ENCODE measurements at places on chromosomes 3 and 15.

GRCh38 chr3:30633718-30634117 lies 27.3 kb downstream of the TGFBR2 start:
- peaks cover 90% of the 10 kb centered on the region for H3K4me1 ChIP-seq
- H3K36me3 ChIP-seq = peaks cover 10% of the 10 kb centered on the region
- DNase-seq = no peak
- no peaks in the 10 kb centered on the region for H3K27me3 ChIP-seq

DNA sequence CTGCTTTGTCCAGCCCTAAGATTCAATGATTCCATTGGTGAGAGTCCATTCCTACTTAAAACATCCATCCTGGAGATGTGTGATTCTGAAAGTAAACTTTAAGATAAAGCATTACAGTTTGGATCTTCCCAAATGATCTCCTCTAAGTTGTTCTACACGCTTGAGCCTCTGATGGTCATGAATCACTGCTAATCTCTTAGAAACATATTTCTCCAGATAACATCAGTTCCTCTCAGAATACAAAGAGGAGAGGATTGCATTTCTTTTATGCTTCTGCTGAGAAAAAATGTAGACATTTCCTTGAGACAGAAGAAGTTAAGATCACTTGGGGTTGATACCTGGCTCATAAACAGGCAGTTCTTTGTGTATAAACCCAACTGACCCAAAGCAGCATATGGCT lies 281.2 kb upstream of the DPH6 start:
- DNase-seq = no peak
- no peaks in the 10 kb centered on the region for H3K4me1 ChIP-seq
- no peaks in the 10 kb centered on the region for H3K36me3 ChIP-seq
- H3K4me3 ChIP-seq = no peak overlapping the region
- no peak overlapping the region for H3K27ac ChIP-seq

- no peak for DNase-seq
- no peaks in the 10 kb centered on the region for H3K27me3 ChIP-seq
- peaks cover 12% of the 10 kb centered on the region for H3K4me1 ChIP-seq
- H3K36me3 ChIP-seq = peaks cover 85% of the 10 kb centered on the region
These were observed 38.0 kb downstream of the ANP32A start for GRCh38 chr15:68782589-68783161.

- no peaks in the 10 kb centered on the region for H3K36me3 ChIP-seq
- no peaks in the 10 kb centered on the region for H3K27me3 ChIP-seq
- H3K27ac ChIP-seq = no peak overlapping the region
- DNase-seq = no peak
These were observed 152.3 kb downstream of the LRRC28 start for GRCh38 chr15:99403597-99403996.

DNA sequence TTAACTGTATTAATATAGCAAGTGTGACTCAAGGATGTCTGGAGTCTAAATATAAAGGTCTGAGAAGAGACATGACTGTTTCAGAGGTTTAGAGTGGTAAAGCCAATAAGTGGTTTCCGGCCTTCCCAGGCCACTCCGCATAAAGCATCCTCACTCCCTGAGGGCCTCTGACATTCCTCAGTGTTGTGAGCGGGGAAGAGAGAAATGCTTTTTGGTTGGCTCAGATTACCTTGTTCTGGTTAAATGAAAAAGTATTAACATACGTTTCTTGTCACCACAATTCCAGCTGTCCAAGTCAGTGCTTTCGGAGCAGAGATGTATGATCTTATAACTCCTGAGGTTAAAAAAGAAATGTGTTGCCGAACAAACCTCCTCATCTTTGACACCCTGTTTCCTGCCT lies 103.8 kb downstream of the RBMS3 start:
- no peaks in the 10 kb centered on the region for H3K4me1 ChIP-seq
- no peaks in the 10 kb centered on the region for H3K27me3 ChIP-seq
- no peak overlapping the region for H3K27ac ChIP-seq
- H3K36me3 ChIP-seq = no peaks in the 10 kb centered on the region
- no peak overlapping the region for H3K4me3 ChIP-seq

DNA sequence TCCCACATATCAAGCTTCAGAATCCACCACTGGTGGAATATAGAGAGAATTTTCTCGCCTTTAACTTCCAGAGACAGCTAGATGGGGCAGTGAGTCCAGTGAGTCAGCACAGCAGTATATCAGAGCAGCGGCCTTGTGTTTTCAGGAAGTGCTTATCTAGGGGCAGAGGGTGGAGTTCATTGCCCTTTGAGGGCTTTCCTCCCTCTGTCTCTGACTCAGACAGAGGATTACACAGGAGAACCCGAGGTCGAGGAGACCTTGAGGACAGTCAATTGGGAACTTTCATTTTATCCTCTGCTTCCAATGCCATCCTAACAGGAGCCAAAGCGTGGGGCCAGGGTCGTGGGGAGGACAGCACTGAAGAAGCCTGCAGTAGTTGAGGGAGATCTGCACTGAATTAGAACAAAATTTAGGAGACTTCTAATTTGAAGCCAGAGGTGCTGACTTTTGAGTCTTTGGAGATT lies 109.6 kb upstream of the UMPS start:
- H3K27ac ChIP-seq = no peak overlapping the region
- H3K4me1 ChIP-seq = peaks cover 15% of the 10 kb centered on the region
- H3K36me3 ChIP-seq = no peaks in the 10 kb centered on the region
- no peak overlapping the region for H3K4me3 ChIP-seq

DNA sequence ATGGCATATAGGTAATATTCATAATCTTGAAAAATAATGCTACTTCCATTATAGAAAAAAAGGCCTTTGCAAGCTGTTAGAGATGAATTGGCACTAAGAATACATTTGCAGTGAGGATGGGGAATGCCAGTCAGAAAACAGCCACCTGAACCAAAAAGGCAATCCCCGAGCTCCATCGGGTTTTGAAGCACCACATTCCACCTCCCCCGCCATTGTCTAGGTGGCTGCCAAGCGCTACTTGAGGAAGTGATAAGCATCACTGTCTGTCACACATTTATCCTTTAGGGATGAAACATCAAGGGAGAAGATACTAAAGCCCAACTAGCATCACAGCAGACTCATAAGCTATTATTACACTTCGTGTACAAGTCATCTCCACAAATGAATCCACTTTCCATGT lies 112.8 kb downstream of the OSBPL10 start:
- no peaks in the 10 kb centered on the region for H3K27me3 ChIP-seq
- no peak for DNase-seq
- H3K4me1 ChIP-seq = no peaks in the 10 kb centered on the region

DNA sequence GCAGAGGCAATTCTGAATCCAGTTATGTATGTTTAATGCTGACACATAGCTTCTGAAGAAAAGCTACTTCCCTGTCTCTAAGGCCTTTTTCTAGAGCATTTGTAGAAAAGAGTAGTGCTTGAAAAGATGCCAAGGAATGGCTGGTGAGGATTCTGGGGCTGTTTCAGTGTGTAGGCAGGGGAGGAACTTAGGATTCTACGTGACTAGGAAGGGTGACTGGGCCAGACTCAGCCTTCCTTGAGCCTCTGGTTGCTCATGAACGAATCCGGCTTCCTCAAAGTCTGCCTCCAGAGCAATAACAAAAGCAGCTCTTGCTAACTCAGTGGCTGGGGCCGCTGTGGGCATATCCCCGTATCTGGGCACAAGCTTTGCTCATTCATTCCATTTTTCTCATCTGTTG lies 104.8 kb upstream of the WNT5A start:
- no peak for DNase-seq
- no peak overlapping the region for H3K27ac ChIP-seq
- H3K27me3 ChIP-seq = no peaks in the 10 kb centered on the region
- no peak overlapping the region for H3K4me3 ChIP-seq

DNA sequence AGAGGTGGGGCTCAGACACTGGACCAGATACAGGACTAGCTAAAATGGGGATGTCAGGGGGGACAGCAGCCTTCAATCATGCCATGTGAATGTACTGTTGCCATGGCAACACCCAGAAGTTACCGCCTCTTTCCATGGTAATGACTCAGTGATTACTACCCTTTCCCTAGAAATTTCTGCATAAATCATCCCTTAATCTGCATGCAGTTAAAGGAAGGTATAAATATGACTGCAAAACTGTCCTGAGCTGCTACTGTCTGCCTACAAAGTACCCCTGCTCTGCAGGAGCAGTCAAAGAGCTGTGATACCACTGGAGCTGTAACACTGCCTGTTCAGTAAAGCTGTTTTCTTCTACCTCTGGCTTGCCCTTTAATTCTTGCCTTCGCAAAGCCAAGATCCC lies 168.2 kb downstream of the PEAK1 start:
- DNase-seq = no peak
- no peak overlapping the region for H3K4me3 ChIP-seq
- no peaks in the 10 kb centered on the region for H3K27me3 ChIP-seq
- H3K36me3 ChIP-seq = peaks cover 28% of the 10 kb centered on the region

GRCh38 chr3:165491487-165491886 lies 295.3 kb upstream of the SLITRK3 start:
- no peaks in the 10 kb centered on the region for H3K4me1 ChIP-seq
- H3K36me3 ChIP-seq = no peaks in the 10 kb centered on the region
- H3K27ac ChIP-seq = no peak overlapping the region
- H3K4me3 ChIP-seq = no peak overlapping the region
- no peaks in the 10 kb centered on the region for H3K27me3 ChIP-seq

GRCh38 chr3:154598166-154598565 lies 168.2 kb upstream of the GPR149 start:
- H3K4me1 ChIP-seq = no peaks in the 10 kb centered on the region
- DNase-seq = no peak
- no peak overlapping the region for H3K4me3 ChIP-seq

- no peaks in the 10 kb centered on the region for H3K36me3 ChIP-seq
- no peaks in the 10 kb centered on the region for H3K27me3 ChIP-seq
- DNase-seq = no peak
- H3K4me1 ChIP-seq = no peaks in the 10 kb centered on the region
- H3K27ac ChIP-seq = no peak overlapping the region
These were observed 25.5 kb upstream of the AADAC start for GRCh38 chr3:151788401-151788800.

GRCh38 chr3:31980530-31981205 lies 394 bp downstream of the OSBPL10 start:
- H3K27ac ChIP-seq = peak overlapping the region; percentile 89
- H3K4me1 ChIP-seq = peaks cover 28% of the 10 kb centered on the region
- peak; percentile 90 for DNase-seq
- H3K27me3 ChIP-seq = no peaks in the 10 kb centered on the region
- H3K4me3 ChIP-seq = peak overlapping the region; percentile 63

GRCh38 chr3:21484828-21485144 lies 266.2 kb downstream of the ZNF385D start:
- no peaks in the 10 kb centered on the region for H3K4me1 ChIP-seq
- no peaks in the 10 kb centered on the region for H3K27me3 ChIP-seq
- DNase-seq = no peak

GRCh38 chr3:101065962-101066361 lies 72.7 kb upstream of the ABI3BP start:
- H3K36me3 ChIP-seq = no peaks in the 10 kb centered on the region
- no peaks in the 10 kb centered on the region for H3K4me1 ChIP-seq
- H3K27ac ChIP-seq = peak overlapping the region; percentile 22
- no peak overlapping the region for H3K4me3 ChIP-seq
- no peaks in the 10 kb centered on the region for H3K27me3 ChIP-seq
- DNase-seq = no peak

- DNase-seq = peak; percentile 63
- peaks cover 99% of the 10 kb centered on the region for H3K4me1 ChIP-seq
- peaks cover 2% of the 10 kb centered on the region for H3K36me3 ChIP-seq
- no peak overlapping the region for H3K4me3 ChIP-seq
These were observed 90.7 kb downstream of the FNDC3B start for GRCh38 chr3:172129850-172130716.

GRCh38 chr3:179181021-179181472 lies 32.9 kb downstream of the PIK3CA start:
- no peak overlapping the region for H3K4me3 ChIP-seq
- peak overlapping the region; percentile 6 for H3K27ac ChIP-seq
- no peak for DNase-seq
- no peaks in the 10 kb centered on the region for H3K36me3 ChIP-seq
- no peaks in the 10 kb centered on the region for H3K27me3 ChIP-seq
- H3K4me1 ChIP-seq = peaks cover 38% of the 10 kb centered on the region

- H3K27me3 ChIP-seq = no peaks in the 10 kb centered on the region
- DNase-seq = peak; percentile 14
- no peaks in the 10 kb centered on the region for H3K4me1 ChIP-seq
- H3K27ac ChIP-seq = no peak overlapping the region
These were observed 44.7 kb downstream of the ATP11B start for GRCh38 chr3:182837855-182838454.

DNA sequence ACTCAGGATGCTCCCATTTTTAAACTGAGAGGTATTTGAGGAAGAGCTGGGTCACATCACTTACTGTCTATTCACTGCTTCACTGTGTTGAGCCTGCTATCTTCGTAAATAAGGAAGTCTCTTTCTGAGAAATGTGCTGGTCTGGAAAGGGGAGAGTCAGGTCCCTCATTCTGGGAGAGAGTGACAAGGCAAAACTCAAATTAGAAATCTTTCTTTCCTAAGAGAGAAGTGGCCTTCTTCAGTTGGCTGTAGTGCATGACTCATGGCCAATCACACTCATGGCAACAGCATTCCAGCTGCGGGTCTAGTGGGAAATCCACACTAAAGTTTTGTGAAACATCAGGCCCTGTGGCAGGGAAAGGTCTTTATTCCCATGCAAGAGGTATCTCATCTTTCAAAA lies 11.5 kb upstream of the TIMP4 start:
- H3K36me3 ChIP-seq = no peaks in the 10 kb centered on the region
- no peak overlapping the region for H3K4me3 ChIP-seq
- no peaks in the 10 kb centered on the region for H3K27me3 ChIP-seq
- H3K4me1 ChIP-seq = no peaks in the 10 kb centered on the region
- DNase-seq = no peak
- H3K27ac ChIP-seq = peak overlapping the region; percentile 81

- no peaks in the 10 kb centered on the region for H3K4me1 ChIP-seq
- no peak for DNase-seq
- H3K36me3 ChIP-seq = no peaks in the 10 kb centered on the region
- no peaks in the 10 kb centered on the region for H3K27me3 ChIP-seq
- H3K4me3 ChIP-seq = no peak overlapping the region
These were observed 118.0 kb upstream of the C3orf80 start for GRCh38 chr3:160106905-160107861.

DNA sequence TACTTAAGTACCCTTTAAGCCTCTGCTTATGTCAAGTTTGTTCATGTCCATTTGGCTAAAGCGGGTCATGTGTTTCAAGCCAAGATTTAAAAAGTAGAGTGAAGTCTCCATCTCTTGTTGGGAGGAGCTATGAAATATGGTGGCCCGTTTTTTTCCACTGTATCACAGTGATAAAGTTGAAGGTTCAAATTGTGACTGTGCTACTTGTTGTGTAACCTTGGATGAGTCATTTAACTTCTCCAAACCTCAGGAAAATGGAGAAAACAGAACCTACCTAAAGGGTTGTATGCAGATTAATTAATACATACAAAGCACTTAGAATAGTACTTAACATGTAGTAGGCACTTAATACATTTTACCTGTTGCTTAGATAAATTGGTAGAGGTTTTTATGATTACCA lies 43.4 kb downstream of the SNAPC5 start:
- H3K4me3 ChIP-seq = no peak overlapping the region
- no peaks in the 10 kb centered on the region for H3K4me1 ChIP-seq
- H3K27me3 ChIP-seq = no peaks in the 10 kb centered on the region
- H3K36me3 ChIP-seq = no peaks in the 10 kb centered on the region
- H3K27ac ChIP-seq = no peak overlapping the region

- H3K27ac ChIP-seq = no peak overlapping the region
- no peak overlapping the region for H3K4me3 ChIP-seq
- no peak for DNase-seq
- no peaks in the 10 kb centered on the region for H3K4me1 ChIP-seq
These were observed 190.7 kb upstream of the NDN start for GRCh38 chr15:23877502-23878412.

GRCh38 chr3:52986938-52987337 lies 58.9 kb downstream of the SFMBT1 start:
- H3K36me3 ChIP-seq = no peaks in the 10 kb centered on the region
- H3K4me1 ChIP-seq = peaks cover 5% of the 10 kb centered on the region
- H3K27ac ChIP-seq = no peak overlapping the region
- H3K4me3 ChIP-seq = no peak overlapping the region
- no peak for DNase-seq
- no peaks in the 10 kb centered on the region for H3K27me3 ChIP-seq
